Activated CD4-positive, alpha-beta memory T cell treated with anti-CD3 and anti-CD28 coated beads, Interleukin-2, amount 10 ng/mL, durations not matched to agents 7 days and 5 days (primary cell): ENCODE measurements at places on chromosomes 2 and 18.

GRCh38 chr18:12906119-12906518, 22.1 kb upstream of the PTPN2 start:
- DNase-seq = no peak

DNA sequence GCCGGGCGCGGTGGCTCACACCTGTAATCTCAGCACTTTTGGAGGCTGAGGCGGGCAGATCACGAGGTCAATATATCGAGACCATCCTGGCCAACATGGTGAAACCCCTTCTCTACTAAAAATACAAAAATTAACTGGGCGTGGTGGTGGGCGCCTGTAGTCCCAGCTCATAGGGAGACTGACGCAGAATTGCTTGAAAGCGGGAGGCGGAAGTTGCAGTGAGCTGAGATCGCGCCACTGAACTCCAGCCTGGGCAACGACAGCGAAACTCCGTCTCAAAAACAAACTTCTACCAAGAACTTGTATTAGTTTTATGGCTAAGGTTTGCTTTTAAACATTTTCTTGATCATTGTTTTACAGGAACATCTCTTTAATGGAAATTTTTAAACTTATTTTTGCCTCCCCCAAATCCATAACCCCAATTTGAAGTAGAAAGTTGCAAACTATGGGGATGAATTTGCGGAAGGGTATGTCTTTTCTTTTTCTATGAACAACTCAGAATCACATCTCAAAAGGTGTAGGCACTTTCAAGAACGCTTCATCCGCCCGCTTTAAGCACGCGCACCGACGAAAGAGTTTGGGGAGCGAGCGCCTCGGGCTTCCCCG, 46.8 kb upstream of the PTMA start:
- no peak for DNase-seq

GRCh38 chr2:25290811-25291495, 50.8 kb downstream of the DNMT3A start:
- DNase-seq = no peak

GRCh38 chr2:7887441-7887840, 794.4 kb upstream of the ID2 start:
- no peak for DNase-seq

DNA sequence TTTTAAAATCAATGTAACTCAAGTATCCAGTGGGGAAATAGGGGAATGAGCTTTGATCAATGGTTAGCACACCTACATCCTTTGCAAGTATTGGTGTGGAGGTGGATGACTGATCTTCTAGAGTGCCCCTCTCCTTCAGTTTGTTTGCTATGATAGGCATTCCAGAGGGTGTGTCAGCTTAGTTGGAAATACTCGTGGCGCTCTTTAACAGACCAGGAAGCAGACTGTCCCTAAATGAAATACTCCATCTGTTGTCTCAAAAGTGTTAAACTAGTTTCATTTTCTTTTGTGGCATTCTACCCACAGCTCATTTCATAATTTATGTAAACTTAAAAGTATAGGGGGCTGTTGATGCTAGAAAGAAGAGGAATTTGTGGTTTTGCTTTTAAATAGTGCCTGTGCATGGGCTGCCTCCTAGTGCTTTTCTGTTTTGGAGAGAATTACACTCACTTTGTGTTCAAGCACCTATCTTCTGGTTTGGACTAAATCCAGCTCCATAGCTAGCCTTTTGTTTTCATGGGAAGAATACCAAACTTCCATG, 66.2 kb downstream of the STAT1 start:
- DNase-seq = no peak

DNA sequence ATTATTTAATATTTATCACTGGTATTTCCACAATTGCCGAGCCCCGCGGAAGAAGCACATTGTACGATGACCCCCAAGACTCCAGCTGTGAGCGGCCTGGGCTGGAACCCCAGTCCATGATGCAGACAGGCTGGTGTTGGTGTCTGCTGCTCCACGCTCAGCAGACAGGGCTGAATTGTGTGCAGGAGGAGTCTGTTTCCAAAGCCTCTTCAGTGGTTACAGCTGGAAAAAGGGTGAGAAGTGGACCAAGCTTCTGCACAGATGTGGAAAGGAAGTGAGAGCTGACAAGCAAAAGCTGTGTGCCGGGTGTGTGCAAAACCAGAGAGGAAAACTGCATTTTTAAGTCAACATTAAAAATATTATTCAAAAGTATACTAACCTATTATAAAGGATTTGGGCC, 500.4 kb downstream of the GALR1 start:
- no peak for DNase-seq

DNA sequence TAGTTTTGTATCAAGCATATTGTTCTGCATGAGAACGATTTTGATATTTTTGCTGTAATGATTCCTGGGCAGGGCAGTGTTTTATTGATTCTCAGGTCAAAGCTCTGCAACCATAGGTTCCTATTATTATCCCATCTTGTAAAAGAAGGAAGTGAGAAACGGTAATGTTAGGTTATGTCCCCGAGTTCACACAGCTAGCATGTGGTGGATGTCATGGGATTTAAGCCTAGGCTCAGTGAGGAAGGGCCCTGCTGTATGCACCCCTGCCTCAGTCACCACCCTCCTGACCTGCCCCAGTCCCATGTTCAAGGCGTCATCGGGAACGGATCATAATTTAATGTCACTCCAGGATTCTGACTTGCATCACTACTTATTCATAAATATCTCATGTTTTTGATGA, 10.7 kb downstream of the ACP1 start:
- no peak for DNase-seq

- no peak for DNase-seq
Measured at GRCh38 chr2:152028182-152028862, 70.5 kb downstream of the CACNB4 start.

- DNase-seq = no peak
Measured at GRCh38 chr2:111900859-111901258, 2.5 kb downstream of the MERTK start.

DNA sequence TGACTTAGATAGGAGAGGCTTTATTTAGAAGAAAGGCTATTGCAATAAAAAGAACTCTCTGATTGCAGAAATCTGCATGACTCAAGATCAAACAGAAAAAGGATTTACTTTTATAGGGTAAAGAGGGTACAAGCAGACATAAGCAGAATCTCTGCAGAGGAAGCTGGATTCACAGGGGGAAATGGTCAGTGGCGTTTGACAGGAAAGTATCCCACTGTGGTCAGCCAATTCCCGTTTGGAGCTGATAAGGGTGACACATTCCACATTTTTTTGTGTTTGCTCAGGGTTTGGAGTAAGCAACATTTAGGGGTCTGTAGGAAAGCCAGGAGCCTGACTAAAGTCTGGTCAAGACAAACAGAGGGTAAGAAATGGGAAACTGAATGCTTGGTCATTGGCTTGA, 23.9 kb upstream of the SCYGR5 start:
- DNase-seq = no peak

- no peak for DNase-seq
Measured at GRCh38 chr18:53139746-53140500, 799.9 kb downstream of the DCC start.

GRCh38 chr18:39555496-39555895, 1989.9 kb upstream of the CELF4 start:
- DNase-seq = no peak

DNA sequence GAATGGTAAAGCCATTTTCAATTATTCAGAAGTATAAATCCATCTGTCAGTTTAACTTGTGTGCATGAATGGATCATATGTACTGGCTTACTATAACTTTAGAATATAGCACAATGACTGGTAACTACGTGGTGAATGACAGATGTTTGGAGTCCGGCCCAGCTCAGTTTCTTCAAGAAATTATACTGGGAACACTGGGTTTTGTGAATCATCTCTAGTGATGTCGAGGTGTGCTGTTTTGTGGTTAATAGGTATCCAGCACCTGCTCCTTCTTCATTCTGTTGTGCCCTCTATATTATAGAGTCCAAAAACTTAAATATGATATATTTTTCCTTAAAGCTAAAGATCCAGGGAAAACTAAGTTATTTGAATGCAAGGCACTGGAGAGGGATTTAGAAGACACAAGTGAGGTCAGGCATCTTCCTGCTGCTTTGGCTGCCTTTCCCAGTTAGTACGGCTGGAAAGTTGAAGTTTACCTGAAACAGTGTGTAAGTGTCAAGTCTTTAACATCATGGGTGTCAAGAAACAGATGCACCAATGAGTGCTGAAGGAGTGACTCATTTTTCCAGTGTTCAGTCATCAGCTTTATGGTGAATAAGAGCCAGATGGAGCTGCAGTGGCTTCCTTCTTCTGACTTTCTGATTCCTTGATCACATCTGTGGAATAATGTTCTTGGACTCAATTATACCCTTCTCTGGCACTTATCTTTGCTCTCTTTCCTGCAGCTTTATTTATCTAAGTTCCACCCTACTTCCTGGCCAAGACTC, 1079.5 kb upstream of the CELF4 start:
- DNase-seq = no peak
